ENCODE measurements at places on chromosomes 2 and 18. TPM values are rescaled to one million over a fixed set of nuclear protein-coding genes. Genes with fewer than 3 reads are reported as not detected.

- DNase-seq, result no peak
Measured at GRCh38 chr2:77831471-77831870, 309.3 kb upstream of the LRRTM4 start.

Gene SNTG2
- not detected for total RNA-seq

DNA sequence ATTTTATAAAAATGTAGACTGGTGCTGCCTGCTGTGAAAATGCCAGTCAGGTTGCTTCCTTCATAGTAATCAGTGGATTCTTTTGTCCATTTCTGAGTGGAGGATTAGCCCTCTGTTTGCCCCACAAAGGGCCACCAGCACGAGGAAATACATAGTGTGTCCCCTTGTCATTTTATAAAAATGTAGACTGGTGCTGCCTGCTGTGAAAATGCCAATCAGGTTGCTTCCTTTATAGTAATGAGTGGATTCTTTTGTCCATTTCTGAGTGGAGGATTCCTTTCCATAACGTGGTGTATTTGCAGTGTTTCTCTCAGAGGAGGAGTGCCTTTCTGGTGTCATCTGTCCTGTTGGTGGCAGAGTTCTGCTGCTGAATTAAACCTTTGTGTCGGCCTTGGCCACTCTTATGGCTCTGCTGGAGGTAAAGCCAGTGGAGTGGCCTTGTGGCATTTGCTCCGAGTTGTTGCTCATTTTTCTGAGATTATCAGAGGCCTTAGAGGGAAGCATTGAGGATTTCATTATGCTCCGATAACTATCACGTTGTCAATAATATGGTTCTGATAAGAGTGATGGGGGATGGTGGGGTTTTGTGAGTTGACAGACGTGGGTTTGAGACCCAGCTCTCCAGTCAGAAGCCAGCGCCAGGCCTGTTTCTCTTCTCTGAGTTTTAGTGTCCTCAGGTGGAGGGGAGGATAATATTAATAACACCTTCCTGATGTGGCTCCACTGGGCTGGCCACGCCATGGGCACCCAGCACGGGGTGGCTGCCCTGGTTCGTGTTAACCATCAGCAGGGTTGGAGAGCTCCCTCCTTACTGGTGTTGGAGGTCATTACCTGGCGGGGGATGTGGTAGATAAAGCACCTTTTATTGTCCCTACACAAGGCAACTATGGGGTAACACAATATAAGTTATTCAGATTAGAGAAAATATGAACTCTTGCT is 96.6 kb downstream of the NEDD4L start:
- no peak for DNase-seq

Gene MARCO
- total RNA-seq, result not detected

DNA sequence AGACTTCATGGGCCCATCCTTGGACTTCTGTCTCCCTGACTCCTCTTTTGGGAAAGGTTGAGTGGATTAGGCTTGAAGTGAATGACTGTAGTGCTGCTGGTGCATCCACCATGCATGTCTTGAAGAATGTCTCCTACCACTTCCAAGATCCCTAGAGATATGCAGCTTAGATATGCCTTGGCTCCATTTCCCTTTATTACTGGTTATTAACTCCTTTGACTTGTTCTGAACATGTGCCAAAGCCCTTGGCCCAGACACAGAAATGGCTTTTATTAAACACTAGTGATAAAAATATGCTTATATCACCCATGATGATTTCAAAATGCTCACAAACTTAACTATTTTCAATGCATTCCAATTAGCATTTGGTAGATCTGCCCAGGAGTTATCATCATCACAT is 90.0 kb upstream of the SLC14A2 start:
- no peak for DNase-seq

- no peak for DNase-seq
Measured at GRCh38 chr2:161976295-161976694, 97.7 kb downstream of the DPP4 start.

DNA sequence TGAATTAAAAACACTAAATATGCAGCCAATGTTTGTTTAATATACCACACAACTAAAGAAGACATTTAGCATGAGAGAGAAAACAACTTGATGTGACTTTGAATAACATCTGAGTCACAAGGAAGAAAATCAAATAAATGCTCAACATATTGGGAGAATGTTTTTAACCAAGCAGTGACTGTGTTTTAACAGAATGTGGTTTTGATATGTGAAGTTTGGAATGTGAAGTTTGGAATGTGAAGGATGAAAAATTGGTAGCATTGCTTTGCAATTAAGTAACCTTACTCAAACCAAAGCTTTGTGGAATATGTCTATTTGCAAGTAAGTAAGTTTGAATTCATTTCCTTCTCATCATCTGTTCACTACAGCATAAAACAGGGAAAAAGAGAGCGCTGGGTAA is 128.2 kb upstream of the DNAJC10 start:
- DNase-seq, result no peak

GRCh38 chr2:79103214-79103613 is 15.4 kb upstream of the REG1B start:
- no peak for DNase-seq

DNA sequence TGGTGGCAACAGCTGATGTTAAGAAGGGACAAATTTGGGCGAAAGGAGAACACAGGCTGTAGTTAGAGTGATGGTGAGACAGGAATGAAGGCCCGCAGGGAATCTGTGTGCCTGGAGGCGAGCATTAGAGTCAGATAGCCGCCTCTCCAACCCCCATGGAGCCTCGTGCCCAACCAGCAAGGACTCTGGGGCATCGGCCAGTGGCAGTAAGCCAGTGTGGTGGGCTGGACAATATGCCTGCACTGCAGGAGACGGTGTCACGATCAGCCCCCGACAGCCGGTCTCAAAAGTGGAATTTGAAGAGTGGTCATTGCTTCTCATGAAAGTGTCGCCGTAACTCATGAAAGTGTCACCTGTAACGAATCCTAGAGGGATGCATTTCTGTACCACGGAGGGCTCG is 249.4 kb downstream of the ALPK2 start:
- DNase-seq, result no peak

Gene CRYGD
- not detected for total RNA-seq

Gene ABCG8
- not detected for total RNA-seq

DNA sequence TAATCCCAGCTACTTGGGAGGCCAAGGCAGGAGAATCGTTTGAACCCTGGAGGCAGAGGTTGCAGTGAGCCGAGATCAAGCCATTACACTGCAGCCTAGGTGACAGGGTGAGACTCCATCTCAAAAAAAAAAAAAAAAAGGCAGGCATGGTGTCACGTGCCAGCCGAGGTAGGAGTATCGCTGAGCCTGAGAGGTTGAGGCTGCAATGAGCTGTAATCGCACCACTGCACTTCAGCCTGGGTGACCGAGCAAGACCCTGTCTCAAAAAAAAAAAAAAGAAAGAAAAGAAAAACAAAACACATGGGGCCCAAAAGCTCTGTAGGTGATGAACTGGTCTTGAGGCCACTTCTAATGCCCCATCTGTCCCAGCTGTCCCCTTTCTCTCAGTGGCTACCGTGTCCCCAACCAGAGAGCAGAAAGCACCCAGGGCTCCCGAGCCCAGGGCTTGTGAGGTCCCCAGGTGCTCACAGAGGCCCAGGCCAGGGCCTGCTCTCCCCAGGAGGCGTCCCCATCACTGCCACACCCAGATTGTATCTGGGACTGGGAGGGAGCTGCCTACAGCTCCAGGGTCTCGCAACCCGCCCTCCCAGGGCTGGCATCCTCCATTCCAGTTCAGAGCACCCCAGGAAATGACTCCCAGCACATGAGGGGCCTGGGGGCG is 8.5 kb downstream of the KLHL30 start:
- no peak for DNase-seq

GRCh38 chr18:45121146-45121545 is 440.5 kb downstream of the SETBP1 start:
- no peak for DNase-seq

Data from activated CD4-positive, alpha-beta memory T cell treated with anti-CD3 and anti-CD28 coated beads, Interleukin-2, amount 10 ng/mL, durations not matched to agents 7 days and 5 days (primary cell).